ENCODE measurements at places on chromosomes 3 and 15.

- peaks cover 12% of the 10 kb centered on the region for H3K4me1 ChIP-seq
- DNase-seq, result peak; percentile 17
- no peak overlapping the region for H3K27ac ChIP-seq
- peak overlapping the region; percentile 55 for H3K4me3 ChIP-seq
These were observed 178.3 kb downstream of the UACA start for GRCh38 chr15:70584838-70585706.

DNA sequence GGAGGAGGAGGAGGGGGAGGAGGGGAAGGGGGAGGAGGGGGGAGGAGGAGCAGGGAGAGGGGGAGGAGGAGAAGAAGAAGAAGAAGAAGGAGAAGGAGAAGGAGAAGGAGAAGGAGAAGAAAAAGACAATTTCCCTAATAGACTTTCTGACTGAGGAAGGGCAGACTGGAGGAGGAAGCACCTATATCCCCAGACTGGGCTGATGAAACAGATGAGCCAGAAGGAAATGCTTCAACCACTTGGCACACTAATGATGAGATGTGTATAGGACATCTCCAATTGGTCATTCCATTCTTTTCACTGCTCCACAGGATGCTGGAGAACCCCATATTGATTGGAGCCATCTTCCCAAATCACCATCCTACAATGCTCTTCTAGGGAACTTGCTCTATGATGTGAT lies 69.9 kb downstream of the LYZL4 start:
- peaks cover 30% of the 10 kb centered on the region for H3K27me3 ChIP-seq
- DNase-seq, result no peak
- H3K4me3 ChIP-seq, result no peak overlapping the region
- H3K4me1 ChIP-seq, result no peaks in the 10 kb centered on the region
- no peak overlapping the region for H3K27ac ChIP-seq
- peaks cover 3% of the 10 kb centered on the region for H3K36me3 ChIP-seq

- no peaks in the 10 kb centered on the region for H3K27me3 ChIP-seq
- no peak overlapping the region for H3K4me3 ChIP-seq
- H3K36me3 ChIP-seq, result no peaks in the 10 kb centered on the region
- no peak overlapping the region for H3K27ac ChIP-seq
These were observed 54.0 kb downstream of the TIPARP start for GRCh38 chr3:156728267-156728985.

- peak overlapping the region; percentile 70 for H3K27ac ChIP-seq
- no peak overlapping the region for H3K4me3 ChIP-seq
- peaks cover 14% of the 10 kb centered on the region for H3K4me1 ChIP-seq
- no peaks in the 10 kb centered on the region for H3K27me3 ChIP-seq
- H3K36me3 ChIP-seq, result no peaks in the 10 kb centered on the region
These were observed 322.8 kb downstream of the RAP2B start for GRCh38 chr3:153484842-153485241.

- H3K27ac ChIP-seq, result no peak overlapping the region
- no peaks in the 10 kb centered on the region for H3K36me3 ChIP-seq
- no peaks in the 10 kb centered on the region for H3K27me3 ChIP-seq
- DNase-seq, result no peak
- H3K4me3 ChIP-seq, result no peak overlapping the region
These were observed 333.0 kb upstream of the SEMA6D start for GRCh38 chr15:47384341-47384740.

DNA sequence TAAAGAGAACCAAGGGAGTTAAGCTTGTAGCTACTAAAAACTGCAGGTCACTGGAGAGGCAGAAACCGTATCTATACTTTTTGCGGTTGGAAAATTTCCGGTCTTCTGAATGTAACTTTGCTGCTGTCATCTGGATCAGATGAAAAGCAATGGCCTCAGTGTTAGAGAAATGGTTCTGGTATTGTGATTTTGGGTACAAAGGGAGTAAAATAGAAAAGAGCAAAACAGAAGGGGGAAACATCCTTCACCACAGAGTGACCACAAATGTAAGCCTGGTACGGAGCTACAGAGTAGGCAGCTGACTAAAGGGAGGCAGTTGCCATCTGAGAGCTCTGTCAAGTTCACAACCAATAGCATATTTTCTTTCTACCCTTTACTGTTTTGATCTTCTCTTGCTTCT lies 5.6 kb downstream of the CD96 start:
- peaks cover 40% of the 10 kb centered on the region for H3K4me1 ChIP-seq
- peaks cover 10% of the 10 kb centered on the region for H3K36me3 ChIP-seq
- H3K27ac ChIP-seq, result no peak overlapping the region
- no peak overlapping the region for H3K4me3 ChIP-seq
- no peaks in the 10 kb centered on the region for H3K27me3 ChIP-seq
- peak; percentile 18 for DNase-seq

DNA sequence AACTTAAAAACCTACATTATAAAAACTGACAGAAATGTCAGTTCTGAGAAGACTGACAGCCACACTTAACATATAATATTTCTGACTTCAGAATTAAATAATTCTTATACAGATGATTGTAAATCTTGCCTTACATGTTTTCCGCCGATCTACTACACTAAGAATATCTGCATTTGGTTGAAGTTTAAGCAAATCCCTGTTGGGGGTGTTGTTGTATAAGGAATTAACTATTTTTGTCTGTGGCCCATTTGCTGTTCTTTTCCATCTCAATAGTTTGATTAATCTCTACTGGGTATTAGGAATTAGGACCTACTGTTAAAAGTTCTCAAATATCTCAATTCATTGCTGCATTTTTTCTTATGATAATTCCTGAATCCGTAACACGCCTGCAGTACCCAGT lies 838.3 kb upstream of the ROBO1 start:
- no peak overlapping the region for H3K4me3 ChIP-seq
- no peaks in the 10 kb centered on the region for H3K27me3 ChIP-seq
- H3K4me1 ChIP-seq, result no peaks in the 10 kb centered on the region
- H3K27ac ChIP-seq, result no peak overlapping the region
- DNase-seq, result no peak
- H3K36me3 ChIP-seq, result no peaks in the 10 kb centered on the region

- H3K36me3 ChIP-seq, result peaks cover 2% of the 10 kb centered on the region
- peaks cover 11% of the 10 kb centered on the region for H3K4me1 ChIP-seq
- H3K27ac ChIP-seq, result no peak overlapping the region
- H3K4me3 ChIP-seq, result peak overlapping the region; percentile 88
These were observed 110.8 kb upstream of the ATP11B start for GRCh38 chr3:182682263-182683241.

DNA sequence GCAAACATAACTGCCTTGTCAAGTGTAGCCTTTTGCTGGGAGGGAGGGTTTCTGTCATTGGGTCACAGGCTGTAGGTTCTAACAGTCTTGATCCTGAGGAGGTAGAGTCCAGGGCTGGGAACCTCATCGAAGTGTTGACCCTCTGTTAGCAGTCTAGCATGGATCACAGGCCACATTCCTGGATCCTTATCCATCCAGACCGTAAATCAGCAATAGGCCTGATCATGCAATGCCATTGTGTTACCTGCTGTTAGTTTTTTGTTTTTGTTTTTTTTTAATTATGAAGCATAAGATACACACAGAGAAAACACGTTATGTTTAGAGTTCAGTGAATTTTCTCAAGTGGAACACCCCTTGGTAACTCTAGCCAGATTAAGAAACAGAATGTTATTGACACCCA lies 282.0 kb upstream of the TPM1 start:
- no peak overlapping the region for H3K4me3 ChIP-seq
- H3K36me3 ChIP-seq, result peaks cover 4% of the 10 kb centered on the region
- no peak for DNase-seq
- no peak overlapping the region for H3K27ac ChIP-seq

DNA sequence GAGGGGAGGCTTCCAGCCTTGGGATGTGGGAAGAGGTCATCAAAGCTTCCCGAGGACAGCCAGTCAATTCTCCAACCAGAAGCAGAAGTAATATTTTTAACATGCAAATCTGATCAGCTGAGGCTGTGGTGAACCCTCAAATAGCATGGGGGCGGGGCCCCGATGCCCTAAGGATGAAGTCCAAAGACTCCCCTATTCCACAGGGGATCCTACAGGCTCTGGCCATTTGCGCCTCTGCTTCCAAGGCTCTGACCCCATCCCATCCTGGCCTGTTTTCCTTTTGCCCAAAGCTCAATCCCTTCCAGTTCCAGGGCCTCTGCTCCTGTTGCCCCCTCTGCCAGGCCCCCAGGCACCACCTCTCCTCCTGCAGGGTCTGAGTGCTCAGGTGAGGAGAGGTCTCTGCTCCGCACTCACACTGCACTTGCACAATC lies 6.7 kb upstream of the CSK start:
- no peak for DNase-seq
- H3K4me3 ChIP-seq, result no peak overlapping the region
- peaks cover 53% of the 10 kb centered on the region for H3K4me1 ChIP-seq
- no peaks in the 10 kb centered on the region for H3K36me3 ChIP-seq
- peak overlapping the region; percentile 100 for H3K27ac ChIP-seq
- H3K27me3 ChIP-seq, result no peaks in the 10 kb centered on the region

- H3K27ac ChIP-seq, result no peak overlapping the region
- H3K27me3 ChIP-seq, result peaks cover 10% of the 10 kb centered on the region
- H3K4me1 ChIP-seq, result no peaks in the 10 kb centered on the region
- DNase-seq, result no peak
These were observed 26.1 kb downstream of the CHDH start for GRCh38 chr3:53820084-53820483.

DNA sequence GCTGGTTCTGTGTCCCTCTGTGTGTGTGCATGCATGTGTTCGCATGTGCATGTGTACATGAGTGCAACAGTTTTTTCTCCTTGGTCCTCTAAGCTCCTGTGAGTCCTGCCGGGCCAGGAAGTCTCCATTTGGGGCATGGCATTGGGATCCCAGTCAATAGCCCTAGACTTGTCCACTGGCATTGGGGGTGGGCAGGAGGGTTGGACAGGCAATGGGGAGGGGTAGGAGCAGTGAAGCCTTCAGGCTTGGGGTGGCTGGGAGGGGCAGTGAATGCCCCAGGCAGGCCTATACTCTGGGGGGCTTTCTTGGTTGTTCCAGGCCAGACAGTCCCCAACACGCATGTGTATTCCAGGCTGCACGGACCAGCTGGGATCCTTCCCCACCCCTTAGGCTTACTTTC lies 15.6 kb upstream of the C15orf39 start:
- peaks cover 3% of the 10 kb centered on the region for H3K4me1 ChIP-seq
- no peak overlapping the region for H3K27ac ChIP-seq
- no peak for DNase-seq
- H3K4me3 ChIP-seq, result no peak overlapping the region

DNA sequence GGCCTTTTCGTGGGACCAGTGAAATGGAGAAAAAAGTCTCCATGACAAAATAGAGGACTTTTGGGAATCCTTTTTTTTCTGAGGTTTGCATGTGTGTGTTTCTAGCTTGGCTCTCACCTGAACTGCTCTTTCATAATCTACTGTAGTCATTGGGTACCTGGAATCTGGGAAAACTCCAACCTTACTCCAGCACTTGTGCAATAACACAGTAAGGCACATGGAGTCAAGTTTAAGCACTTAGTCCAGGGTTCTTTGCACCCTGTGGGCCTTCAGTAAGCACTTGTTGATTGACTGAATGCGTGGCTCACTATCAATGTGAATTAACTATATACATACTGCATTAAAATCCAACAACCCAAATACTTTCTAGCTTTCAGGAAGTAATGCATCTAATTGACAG lies 299.5 kb downstream of the ZBTB20 start:
- H3K27me3 ChIP-seq, result no peaks in the 10 kb centered on the region
- H3K36me3 ChIP-seq, result peaks cover 3% of the 10 kb centered on the region
- no peak for DNase-seq
- peaks cover 7% of the 10 kb centered on the region for H3K4me1 ChIP-seq
- H3K27ac ChIP-seq, result no peak overlapping the region

GRCh38 chr3:104286645-104287044 lies 1080.1 kb upstream of the ALCAM start:
- no peak overlapping the region for H3K27ac ChIP-seq
- no peak for DNase-seq
- H3K4me1 ChIP-seq, result peaks cover 4% of the 10 kb centered on the region
- H3K27me3 ChIP-seq, result no peaks in the 10 kb centered on the region

DNA sequence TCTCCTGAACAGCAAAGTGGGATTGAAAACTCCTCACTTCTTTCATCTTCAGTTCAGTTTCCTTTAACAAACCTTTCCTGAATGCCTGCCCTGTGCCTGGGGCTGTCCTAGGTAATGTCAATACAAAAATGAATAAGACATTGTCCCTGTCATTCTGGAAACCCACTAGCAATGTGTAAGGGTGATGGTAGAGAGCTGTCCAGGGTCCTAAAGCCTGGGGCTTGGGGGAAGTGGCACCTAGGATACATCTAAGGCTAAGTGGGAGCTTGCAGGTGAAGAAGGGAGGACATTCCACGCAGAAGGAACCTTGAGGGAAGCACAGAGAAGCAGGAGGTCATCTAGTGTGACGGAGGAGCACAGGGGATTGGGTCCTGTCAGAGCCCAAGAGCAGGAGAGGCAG lies 212.7 kb upstream of the PPP2R3A start:
- no peak overlapping the region for H3K4me3 ChIP-seq
- DNase-seq, result no peak
- H3K27me3 ChIP-seq, result no peaks in the 10 kb centered on the region
- no peak overlapping the region for H3K27ac ChIP-seq

GRCh38 chr3:152444029-152444641 lies 175.4 kb downstream of the MBNL1 start:
- peaks cover 50% of the 10 kb centered on the region for H3K4me1 ChIP-seq
- no peak overlapping the region for H3K4me3 ChIP-seq
- no peak for DNase-seq
- H3K27ac ChIP-seq, result peak overlapping the region; percentile 97
- peaks cover 6% of the 10 kb centered on the region for H3K36me3 ChIP-seq
- H3K27me3 ChIP-seq, result no peaks in the 10 kb centered on the region

DNA sequence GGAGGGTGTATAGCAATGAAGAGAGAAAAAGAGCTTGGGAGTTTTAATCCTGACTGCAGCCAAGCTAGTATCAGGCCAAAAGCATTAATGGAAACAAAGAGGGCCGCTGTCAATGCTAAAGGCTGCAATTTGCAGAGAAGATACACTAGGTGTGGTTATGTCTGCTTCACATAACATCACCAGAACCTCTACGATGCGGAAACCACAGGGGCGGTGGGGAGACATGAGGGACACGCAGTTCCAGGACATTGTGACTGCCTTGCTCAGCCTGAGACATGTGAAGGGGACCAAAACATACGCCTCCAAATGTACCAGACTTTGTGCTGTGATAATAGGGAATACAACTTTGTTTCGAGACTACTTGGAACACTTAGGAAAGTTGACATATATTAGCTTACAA lies 88.4 kb downstream of the APBA2 start:
- no peak overlapping the region for H3K27ac ChIP-seq
- H3K4me1 ChIP-seq, result peaks cover 15% of the 10 kb centered on the region
- no peak for DNase-seq

DNA sequence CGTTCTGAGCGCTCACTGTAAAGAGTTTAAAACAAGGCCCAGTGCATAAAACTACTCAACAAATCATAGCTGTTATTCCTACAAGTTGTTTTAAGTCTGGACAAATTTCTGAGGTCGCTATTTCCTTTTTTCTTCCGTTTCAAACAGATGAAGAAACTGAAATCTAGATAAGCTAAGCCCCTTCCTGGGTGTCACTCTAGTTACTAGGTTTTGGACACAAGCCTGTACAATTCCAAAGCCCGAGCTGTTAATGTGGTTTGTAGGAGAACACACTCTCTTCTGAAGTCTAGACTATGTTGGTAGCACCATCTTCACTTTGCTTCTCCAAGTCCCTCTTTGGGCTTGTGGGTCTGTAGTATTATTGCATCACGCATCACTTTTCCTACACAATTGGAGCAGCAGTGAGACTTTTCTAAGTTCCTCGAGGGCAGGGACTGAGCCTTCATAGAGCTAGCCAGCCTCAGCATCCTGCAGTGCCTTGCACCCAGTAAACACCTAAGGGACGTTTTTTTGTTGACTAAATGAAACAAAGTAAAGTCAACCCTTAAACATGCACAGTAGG lies 142.6 kb upstream of the PROK2 start:
- no peak overlapping the region for H3K27ac ChIP-seq
- no peak for DNase-seq
- H3K4me3 ChIP-seq, result no peak overlapping the region
- H3K4me1 ChIP-seq, result peaks cover 7% of the 10 kb centered on the region
- peaks cover 36% of the 10 kb centered on the region for H3K27me3 ChIP-seq

All from T-helper 17 cell (primary cell).